Karpas-422 (cell line): ENCODE measurements at places on chromosomes 12 and 14.
A peak's percentile ranks its signal among the peaks of the same experiment; 100 is the strongest.

DNA sequence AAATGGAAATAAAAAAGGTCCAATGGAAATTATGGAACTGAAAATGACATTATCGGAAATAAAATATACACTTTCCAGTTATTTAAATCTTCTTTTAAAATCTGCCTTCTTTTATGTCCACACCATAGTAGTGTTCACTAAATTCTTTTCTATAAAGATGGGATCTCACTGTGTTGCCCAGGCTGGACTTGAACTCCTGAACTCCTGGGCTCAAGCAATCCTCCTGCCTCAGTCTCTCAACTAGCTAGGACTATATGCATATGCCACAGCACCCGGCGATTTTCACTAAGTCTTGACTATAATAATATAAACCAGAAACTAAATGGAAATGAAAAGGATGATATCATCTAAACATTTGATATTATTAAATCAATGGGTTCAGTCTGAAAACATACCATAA is 188.4 kb downstream of the MED13L start:
- DNase-seq = no peak

GRCh38 chr12:54126696-54127537 is 61.9 kb downstream of the SMUG1 start:
- no peak for DNase-seq

DNA sequence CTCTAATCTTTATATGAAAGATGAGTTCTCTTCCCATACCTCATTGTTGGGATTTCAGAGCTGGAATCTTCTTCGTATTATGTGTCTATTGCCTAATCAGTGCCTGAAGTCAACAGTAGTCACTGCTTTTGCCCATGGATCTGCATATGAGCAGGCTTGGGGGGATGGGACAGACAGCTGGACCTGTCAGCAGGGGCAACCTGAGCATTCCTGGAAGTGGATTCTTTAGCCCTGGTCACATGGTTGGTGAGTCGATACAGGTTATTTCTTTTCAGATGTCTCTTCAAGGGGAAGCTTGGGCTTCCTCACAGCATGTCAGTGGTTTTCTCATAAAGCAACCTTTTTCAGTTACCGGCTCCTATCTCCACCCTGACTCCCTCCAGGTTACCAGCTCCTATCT is 97.3 kb upstream of the RBM19 start:
- DNase-seq = no peak

GRCh38 chr12:2267703-2268470 is 215.1 kb downstream of the CACNA1C start:
- no peak for DNase-seq

- no peak for DNase-seq
Measured at GRCh38 chr14:102541771-102542170, 32.2 kb upstream of the ANKRD9 start.

DNA sequence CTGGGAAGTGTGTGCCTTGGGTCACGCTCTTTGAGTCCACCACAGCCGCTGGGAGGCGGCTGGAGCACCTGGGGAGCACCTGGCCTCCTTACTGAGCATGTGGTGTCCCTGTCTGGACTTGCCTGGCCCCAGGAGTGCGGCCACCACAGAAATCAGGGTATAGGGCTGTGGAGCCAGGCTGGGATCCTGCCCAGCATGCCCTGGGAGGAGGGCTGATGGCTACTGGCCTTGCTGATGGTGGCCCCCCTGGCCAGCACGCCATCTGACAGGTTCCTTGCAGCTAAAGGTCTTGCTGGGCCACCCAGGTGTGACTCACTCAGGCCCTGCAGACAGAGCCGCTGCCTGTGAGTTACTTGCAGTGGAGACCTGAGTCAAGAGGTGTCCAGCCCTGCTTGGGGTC is 6.0 kb downstream of the ULK1 start:
- DNase-seq = no peak

- DNase-seq = no peak
Measured at GRCh38 chr14:49569281-49569680, 16.9 kb downstream of the RPS29 start.

DNA sequence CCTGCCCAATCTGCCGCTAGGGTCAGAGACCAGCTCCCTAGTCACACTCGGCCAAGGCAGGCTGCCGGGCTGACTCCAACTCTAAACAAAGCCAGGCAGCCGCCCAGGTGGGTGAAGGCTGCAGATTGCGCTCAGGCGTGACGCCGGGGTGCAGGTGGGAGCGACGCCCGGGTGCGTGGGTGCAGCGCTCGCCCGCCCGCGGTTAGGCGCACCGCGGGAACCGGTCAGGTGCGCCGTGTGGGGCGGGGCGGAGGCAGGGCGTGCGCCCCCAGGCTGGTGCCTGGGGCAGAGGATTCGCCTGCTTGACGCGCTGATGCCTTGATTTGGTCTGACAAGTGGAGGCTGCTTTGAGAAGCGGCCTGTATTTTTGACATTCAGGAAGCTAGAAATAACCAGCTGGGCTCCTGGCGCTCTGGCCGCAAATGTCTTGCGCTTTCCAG is 126.7 kb upstream of the HIF1A start:
- peak; percentile 87 for DNase-seq
